ENCODE measurements at places on chromosomes 1 and 21.

GRCh38 chr1:75745276-75745675, 20.8 kb downstream of the ACADM start:
- no peak for DNase-seq

GRCh38 chr1:105442901-105443300, 1613.6 kb upstream of the PRMT6 start:
- no peak for DNase-seq

GRCh38 chr1:29264773-29265389, 28.6 kb downstream of the PTPRU start:
- DNase-seq = no peak

DNA sequence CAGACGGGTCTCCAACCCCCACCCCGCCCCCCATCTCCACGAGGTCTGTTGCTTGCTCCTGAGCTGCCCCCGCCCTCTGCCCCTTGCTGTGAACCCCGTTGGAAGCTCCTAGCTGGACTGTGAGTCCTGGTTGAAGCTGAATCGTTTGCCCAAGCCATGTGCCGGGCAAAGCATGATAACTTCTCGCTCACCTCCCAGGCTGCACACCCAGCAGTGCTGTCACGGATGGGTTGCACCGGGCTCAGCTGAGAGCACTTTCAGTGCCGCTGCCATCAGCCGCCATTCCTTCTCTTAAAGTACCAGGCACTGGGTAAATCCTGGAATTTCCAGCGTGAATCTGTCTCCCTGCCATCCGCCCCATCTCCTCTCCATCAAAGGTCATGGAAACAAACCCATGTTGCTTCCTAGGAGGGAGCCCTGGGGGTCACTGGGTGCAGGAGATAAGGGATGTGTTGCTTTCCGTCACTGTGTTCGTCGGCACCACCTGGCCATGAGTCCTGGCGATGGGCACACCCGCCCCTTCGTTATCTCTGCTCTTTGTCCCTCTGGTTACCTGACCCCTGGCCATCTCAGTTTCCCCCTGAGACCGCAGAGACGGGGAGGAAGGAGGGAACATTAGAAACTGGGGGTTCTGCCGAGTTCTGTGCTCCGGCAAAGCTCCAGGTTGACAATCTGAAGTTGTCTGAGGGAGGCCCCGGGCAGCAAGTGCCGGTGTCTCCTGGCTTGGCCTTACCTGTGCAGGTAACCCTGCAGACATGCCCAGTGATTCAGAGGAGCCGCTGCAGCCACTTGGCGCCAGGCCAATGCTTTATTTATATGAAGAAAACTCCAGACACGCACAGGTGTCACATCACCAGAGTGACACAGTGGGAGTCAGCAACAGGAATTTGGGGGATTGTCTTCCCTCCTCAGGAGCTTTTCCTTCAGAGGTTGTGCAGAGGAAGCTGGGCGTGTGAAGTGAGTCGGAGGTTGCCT, 2.7 kb downstream of the PDE9A start:
- peak; percentile 67 for DNase-seq

DNA sequence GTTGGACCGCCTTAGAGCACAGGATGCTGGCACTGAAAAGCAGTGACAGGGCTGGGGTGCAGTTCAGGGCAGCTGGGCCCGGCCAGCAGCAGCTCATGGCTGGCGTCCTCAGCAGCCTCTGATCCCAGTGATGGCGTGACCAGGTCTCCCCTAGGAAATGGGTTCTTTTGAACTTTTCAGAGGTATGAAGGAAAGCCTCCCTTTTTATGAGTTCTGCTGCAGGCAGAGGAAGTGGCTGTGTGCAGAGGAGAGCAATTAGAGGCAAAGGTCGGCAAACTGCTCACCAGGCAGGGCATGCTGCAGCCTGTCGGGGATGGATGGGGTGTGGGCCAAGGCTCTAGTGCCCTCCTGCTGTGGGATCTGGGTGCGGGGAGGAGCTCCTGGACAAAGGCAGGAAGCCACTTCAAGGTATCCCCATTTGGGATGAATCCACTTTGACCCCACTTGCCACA, 45.6 kb upstream of the RAB4A start:
- DNase-seq = no peak

DNA sequence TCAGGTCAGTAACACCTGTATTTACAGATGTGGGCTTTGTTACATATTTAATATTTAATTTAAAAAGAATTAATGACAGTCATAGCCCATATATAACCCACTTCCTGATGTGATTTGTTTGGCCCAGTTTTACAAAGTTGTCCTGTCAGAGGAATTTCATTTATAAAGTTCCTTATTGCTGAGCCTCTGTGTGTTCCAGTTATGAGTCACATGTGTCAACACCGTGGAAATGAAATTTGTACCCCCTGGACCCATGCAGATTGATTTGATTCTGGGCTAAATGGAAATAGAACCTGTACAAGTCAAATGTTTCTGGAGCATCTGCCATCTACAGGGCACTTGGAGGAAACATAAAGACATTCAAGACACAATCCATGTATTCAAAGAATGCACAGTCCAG, 149.2 kb downstream of the CACNA1E start:
- DNase-seq = no peak

Measured in NCI-H345 (cell line).